GM20000 (cell line): ENCODE measurements at places on chromosomes 1 and 21.

GRCh38 chr1:70509996-70510876 is 99.2 kb downstream of the CTH start:
- peak; percentile 51 for DNase-seq

- no peak for DNase-seq
Observed at GRCh38 chr1:26043765-26044164, 2.2 kb downstream of the SLC30A2 start.

DNA sequence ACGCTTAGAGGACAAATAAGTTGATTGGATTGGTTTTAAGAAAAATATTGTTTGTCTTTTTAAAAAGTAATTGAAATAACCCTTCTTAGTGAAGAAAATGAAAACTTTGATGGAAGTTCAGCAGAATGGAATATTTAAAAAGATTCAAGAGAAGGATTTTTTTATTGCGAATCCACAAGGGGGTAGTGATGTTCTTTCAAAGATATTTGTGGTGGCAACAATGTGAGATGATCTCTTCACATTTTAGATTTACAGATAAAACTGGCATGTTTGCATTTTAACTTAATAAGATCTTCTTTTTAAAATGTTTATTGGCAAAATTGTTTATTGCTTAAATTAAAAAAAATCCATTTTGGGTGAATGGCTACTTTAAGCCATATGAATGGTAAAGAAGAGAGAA is 8.9 kb downstream of the CAMTA1 start:
- DNase-seq, result peak; percentile 29

GRCh38 chr1:60864722-60865121 is 217.6 kb upstream of the NFIA start:
- no peak for DNase-seq

GRCh38 chr1:68010090-68010489 is 40.3 kb downstream of the DIRAS3 start:
- DNase-seq, result no peak

GRCh38 chr21:39003982-39004633 is 179.1 kb downstream of the PSMG1 start:
- no peak for DNase-seq

DNA sequence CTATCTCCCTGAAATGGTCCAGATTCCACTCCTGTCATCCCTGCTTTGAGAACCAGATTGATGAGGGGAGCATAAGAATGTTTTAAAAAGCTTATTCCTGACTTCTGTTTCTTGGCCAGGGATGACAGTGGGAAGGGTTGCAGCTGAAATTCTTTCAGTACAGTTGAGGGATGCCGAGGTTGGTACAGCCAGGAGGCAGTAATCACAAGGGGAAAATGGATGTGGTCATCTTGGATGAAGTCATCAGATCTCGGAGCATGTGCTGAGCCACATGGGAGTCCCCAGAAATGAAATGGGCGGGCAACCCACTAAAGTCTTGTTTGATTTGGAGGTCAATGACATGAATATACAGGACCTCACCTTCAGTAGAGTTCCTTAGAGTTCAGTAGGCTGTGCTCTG is 18.7 kb upstream of the PLA2G2E start:
- DNase-seq, result no peak

- no peak for DNase-seq
Observed at GRCh38 chr21:14550135-14550534, 4.0 kb upstream of the SAMSN1 start.

- no peak for DNase-seq
Observed at GRCh38 chr21:42496839-42497202, 797 bp upstream of the RSPH1 start.

- no peak for DNase-seq
Observed at GRCh38 chr1:231636157-231636556, 9.6 kb downstream of the DISC1 start.

- DNase-seq, result peak; percentile 27
Observed at GRCh38 chr1:237562242-237562823, 328.4 kb downstream of the ZP4 start.

DNA sequence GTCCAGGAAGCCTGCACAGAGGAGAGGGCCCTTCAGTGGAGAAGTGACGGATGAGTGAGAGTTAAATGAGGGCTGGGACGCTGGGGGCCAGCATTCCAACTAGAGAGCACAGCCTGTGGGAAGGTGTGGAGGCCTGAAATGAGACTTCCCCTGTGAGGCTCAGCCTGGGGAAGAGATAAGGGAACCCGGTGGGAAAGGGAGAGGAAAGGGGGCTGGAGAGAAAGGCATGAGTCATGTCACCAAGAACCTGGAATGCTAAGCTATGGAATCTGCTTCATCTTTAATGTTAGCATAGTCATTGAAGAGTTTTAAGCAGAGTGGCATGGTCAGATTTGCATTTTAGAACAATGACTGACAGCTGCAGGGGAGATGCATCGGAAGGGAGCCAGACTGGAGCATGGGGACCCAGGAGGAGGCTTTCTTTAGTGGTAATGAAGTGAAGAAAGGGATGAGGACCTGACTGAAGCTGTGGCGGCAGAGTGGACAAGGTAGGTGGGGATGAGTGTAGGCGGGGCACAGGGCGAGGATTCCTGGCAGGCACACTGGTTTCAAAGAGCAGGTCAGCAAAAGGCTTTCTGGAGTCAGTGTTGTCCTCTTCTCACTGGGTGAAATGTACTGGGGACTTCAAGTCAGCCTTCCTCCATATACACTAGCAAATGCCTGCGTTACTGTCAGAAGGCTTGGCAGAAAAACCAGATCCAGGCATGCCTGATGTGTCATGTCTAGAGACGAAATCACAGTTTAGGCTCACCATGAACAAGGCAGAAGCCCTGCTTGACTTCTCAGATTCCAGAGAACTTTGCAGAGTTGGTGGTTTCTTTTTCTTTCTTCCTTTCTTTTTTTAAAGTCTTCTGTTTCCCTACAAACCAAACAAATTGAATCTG is 8.0 kb downstream of the RGL1 start:
- DNase-seq, result no peak

DNA sequence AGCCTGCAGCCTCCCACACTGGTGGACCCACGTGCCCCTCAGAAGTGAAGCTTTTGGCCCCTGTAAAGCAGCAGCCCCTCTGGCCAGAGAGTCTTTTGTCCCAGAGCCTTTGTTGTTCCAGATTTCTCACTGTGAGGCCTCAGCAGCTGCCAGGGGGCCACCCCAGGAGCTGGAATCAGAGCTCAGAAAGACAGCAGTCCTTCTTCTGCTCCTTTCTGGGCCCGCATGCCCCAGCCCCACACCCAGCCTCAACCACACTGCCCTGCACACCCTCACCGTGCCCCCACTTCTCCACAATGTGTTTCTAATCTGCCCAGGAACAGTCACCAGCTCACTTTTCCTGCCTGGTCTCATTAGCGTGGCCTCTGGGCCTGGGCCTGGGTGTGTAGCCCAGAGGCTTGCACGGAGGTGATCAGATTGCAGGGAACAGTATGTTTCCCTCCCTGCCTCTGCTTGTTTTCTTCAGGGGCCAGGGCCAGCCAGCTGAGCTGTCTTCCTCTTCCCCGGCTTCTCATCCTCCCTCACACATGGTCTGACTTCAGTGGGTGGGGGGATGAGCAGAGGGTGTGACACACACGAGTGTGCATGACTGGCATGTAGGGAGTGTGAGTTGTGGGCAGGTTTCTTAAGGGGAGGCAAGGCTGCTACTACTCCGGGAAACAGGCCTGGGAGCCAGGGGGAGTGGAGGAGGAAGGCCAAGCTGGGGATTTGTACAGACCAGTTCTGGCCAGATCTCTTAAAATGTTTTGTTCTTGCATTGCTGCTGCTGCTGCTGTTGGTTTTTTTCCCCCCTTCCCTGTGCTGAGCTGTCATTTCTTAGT is 82.5 kb upstream of the ZNF648 start:
- DNase-seq, result no peak

DNA sequence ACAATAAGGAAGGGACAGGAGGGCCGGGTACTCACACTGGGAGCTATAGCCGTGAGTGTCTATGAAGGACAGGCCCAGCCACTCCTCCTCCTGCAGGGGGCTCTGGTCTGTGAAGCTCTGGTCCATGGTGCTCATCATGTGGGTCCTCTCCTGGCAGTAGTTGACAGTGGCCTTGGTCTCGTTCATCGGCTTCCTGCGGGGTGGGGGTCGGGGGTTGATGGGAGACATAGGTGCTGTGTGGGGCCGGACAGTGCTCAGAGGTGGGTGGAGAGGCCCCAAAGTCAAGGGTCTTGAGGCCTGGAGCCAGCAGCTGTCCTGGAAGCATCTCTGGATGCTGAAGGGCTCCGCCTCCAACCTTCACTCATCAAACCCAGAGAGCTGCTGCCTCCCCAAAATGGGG is 260.4 kb downstream of the PTPRU start:
- no peak for DNase-seq

DNA sequence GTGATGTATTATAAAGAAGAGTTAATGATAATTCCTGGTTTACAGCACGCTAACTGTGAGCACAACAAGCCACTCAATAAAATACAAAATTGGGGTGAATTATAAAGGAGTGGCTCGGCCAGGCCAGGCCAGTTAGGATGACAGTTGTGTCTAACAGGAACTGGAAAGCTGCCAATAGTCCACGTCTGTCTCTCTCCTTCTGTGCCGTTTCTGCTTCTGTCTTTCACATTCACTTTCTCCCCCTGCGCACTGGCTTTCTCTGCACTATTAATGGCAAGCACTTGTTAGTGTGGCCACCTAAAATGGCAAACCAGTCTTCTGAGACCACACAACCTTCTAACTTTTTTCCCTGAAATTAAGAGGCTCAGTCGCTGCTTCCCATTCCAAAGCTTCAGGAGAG is 394.3 kb downstream of the NTNG1 start:
- peak; percentile 19 for DNase-seq

DNA sequence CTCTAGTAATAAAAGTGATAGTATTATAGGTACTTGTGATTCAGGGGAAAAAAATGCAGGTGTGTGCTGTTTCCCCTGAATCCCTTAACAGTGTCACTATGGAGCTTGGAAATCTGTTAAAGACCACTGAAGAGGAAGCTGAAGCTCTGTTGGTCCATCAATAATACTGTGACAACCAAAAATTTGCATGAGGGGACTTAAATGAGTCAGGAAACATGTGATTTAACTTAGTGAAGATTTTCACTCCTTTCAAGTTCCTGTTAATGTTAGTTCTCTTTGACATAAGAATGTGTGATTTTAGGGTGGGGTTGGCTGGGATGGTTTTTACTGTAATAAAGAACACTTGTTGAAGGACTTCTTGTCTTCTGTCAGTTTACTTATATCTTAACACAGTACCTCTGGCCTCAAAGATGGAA is 32.0 kb downstream of the VANGL2 start:
- no peak for DNase-seq

GRCh38 chr1:234114648-234115307 is 210.3 kb downstream of the SLC35F3 start:
- DNase-seq, result peak; percentile 36

DNA sequence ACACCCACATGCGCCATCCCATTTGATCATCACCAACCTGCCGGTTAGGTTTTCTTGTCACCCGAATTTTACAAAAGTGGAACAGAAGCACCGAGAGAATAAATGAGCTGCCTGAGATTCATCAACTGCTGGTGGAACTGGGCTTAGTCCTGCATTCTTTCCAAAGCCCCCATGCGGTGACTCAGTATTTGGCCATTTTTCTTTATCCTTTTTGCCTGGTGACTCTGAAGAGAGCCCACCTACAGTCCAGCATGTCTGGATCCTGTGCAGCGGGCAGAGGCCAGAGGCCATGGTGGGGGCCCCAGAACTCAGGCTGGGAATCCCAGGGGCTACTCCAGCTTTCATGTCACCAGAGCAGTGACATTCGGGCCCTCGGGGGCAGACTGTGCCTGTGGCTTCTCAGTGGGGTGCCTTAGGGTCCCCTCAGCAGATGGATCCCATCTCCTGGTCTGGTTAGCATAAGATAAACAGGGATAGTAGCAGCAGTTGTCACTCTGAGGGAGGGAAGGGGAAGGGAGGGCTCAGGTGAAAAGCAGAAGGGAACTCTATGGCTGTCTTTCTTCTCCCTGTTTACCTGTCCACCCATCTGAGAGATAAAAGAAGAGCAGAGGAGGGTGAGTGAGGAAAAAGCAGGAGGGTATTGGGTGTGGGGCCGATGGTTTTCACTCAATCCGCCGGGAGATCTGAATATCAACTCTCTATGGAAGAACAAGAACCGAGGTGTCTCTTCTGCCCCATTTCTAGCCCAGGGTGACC is 63.2 kb downstream of the KIF26B start:
- DNase-seq, result no peak

DNA sequence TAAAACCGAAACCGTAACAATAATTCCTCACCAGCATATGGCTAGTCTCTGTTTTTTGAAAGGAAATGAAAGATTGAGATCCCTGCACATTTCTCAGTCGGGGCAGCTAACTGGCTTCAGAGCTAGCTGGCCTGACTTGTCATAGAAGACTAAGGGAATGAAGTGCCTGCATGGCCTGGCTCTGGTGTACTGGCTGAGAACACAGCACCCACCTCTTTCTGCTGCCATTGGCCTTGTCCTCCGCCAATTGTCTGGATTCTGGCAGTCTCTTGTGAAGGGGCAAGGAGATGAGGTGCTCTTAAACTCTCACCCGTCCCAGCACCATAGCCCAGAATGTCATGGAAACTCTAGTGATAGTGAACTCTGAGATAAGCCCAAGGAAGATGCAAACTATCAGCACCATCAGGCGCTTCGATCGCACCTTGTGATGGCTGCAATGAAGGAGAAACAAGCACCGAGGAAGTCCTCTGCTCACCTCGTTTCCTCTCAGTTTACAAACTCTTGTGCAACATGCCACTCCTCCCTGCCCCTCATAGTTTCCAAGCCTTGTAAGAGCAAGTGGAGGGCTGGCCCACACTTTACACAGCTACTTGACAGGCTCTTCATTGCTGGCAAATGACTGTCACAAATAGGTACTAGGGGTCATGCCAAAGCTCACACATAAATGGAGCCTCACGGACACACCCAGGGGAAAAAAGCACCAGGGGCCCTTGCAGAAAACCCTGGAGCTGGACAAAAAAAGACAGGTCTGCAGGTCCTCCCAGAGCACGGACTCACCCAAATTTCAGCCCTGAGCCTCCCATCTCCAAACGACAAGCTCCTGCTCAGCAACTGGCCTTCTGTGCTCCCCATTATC is 16.4 kb downstream of the INPP5B start:
- peak; percentile 11 for DNase-seq

DNA sequence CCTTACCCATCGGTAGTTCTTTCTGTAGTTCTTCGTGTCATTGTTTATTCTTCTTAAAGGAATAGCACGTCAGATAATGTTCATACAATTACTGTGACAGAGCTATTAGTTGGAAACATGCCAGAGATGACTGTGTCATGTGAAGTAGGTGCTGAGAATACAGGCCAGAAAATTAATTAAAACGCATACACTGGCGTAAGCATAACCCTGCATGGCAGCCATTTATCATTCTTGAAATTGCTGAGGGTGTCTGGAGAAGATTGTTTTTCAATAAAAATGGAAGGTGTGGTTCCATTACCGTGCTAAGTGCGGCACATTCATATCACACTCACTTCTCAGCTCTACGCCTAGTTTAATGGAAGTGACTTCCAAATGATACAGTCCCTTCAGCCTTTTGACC is 7.8 kb downstream of the ETS2 start:
- no peak for DNase-seq

GRCh38 chr1:20708057-20708456 is 9.8 kb downstream of the KIF17 start:
- no peak for DNase-seq

GRCh38 chr21:24220446-24220845 is 1386.8 kb downstream of the MRPL39 start:
- no peak for DNase-seq

GRCh38 chr1:231216498-231216897 is 24.5 kb upstream of the GNPAT start:
- DNase-seq, result no peak

GRCh38 chr1:59163268-59164092 is 133.4 kb upstream of the FGGY start:
- DNase-seq, result no peak
